Left lung (tissue), 14 donors: ENCODE measurements at places on chromosomes 1 and 21. TPM values are rescaled to one million over a fixed set of nuclear protein-coding genes. Genes with fewer than 3 reads are reported as not detected.

RNF19B gene
- total RNA-seq, result 37.8 TPM

LEFTY2 gene
- 0.17 TPM for total RNA-seq

UTS2 gene
- 0.58 TPM for total RNA-seq

PAPPA2 gene
- 0.09 TPM for total RNA-seq

BLACAT1 gene
- 0.55 TPM for total RNA-seq

BEST4 gene
- total RNA-seq, result 0.23 TPM

- H3K27me3 ChIP-seq, result no peaks in the 10 kb centered on the region
- no peaks in the 10 kb centered on the region for H3K36me3 ChIP-seq
- H3K4me3 ChIP-seq, result no peak overlapping the region
- DNase-seq, result no peak
These were observed 71.6 kb downstream of the PLEKHA6 start for GRCh38 chr1:204288021-204288588.

DNA sequence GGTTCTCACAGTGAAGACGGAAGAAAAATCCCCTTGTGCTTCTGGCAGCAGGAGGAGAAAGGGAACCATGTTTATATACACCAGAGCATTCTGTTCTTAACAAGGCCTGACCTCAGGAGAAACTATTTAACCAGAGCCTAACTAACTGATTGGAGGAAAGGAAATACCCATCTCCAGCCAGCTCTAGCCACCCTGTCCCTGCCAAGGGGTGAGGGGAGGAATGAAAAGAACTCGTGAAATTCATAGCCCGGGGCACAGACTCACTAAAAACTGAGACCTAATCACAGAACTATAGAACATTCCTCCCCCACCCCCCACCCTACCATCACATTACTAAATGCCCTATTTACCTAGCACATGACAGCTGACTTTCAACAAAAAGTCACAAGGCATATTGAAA lies 65.0 kb downstream of the KCNH1 start:
- no peaks in the 10 kb centered on the region for H3K27me3 ChIP-seq
- H3K4me3 ChIP-seq, result no peak overlapping the region
- no peak overlapping the region for H3K27ac ChIP-seq
- H3K4me1 ChIP-seq, result no peaks in the 10 kb centered on the region
- no peaks in the 10 kb centered on the region for H3K36me3 ChIP-seq

DNA sequence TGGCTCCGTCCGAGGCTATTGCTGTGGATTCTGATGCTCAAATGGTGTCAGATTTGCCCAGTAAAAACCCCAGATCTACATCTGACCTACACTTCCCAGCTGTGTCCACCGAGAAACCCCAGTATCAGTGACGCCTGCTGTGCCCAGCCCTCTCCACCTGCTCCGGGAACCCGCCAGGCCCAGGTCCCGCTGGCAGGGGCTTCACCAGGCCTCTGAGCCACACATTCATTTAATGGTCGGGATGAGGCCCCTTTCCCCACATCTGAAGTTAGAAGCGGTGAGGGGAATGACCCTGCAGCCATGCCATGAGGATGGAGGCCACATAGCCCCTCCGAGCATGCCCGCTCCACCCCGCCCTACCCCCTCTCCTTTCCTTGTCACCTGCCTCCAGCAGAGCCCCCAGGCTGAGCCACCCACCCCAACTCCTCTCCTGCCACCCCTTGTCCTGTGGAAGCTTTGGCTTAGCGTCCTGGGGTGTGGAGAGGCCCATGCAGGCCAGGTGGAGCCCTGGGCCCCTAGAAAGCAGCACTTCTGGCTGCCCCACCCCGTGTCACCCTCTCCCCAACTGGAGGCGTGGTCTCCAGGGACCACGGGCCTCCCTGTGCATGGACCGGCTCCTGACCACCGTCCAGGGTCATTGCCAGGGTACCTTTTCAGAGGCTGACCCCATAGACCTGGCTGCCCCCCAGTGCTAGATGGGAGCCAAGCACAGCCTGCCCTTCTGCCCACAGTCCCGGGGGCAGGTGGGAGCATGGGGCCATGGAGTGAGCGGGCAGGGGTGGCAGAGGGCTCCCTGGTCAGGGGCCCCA lies 8.0 kb downstream of the TNFRSF14 start:
- no peaks in the 10 kb centered on the region for H3K27me3 ChIP-seq
- no peak overlapping the region for H3K27ac ChIP-seq
- no peak for DNase-seq

DNA sequence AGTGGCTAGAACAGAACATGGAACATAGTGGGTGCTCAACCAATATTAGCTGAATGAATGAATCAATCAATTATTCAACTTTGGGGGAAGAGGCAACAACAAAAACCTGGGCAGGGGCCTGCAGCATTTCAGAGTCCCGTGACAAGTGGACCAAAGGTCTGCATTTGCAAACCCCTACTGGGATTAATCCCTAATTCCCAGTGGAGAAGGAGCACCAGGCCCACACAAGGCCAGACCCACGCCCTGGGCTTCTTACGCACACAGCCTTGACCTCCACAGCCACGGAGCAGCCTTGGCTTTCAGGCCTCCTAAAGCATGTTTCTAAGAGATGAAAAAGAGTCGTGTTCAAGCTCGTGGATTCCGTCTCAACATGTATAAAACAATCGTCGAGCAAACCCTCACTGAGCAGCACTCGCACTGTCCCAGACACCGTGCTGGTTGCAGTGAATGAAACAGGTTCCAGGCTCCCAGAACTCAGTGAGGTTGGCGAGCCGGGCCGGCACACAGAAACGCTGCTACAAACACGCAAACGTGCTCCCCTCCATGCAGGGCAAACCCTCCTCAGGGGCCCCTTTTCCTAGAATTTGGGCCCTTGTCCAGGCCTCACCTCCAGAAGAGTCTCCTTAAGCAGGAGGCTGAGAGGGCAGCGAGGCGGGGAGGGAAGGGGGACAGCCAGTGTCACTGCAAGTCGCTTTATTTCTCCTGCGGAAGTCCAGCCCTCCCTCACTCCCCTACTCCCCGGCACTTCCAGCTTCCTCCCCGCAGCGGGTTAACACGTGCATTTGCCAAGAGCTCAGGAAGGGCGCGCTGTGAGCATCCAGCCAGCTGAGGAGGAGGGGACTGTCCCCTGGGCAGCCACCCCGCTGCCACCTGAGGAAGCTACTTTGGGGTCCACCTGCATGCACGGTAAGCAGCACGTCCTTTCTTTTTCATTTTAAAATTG lies 556.4 kb downstream of the KIF26B start:
- no peaks in the 10 kb centered on the region for H3K36me3 ChIP-seq
- H3K27me3 ChIP-seq, result no peaks in the 10 kb centered on the region
- no peaks in the 10 kb centered on the region for H3K4me1 ChIP-seq
- DNase-seq, result no peak
- no peak overlapping the region for H3K27ac ChIP-seq

GRCh38 chr1:248910761-248911160 lies 4.7 kb downstream of the PGBD2 start:
- peaks cover 8% of the 10 kb centered on the region for H3K4me1 ChIP-seq
- no peak overlapping the region for H3K4me3 ChIP-seq
- no peaks in the 10 kb centered on the region for H3K27me3 ChIP-seq

DNA sequence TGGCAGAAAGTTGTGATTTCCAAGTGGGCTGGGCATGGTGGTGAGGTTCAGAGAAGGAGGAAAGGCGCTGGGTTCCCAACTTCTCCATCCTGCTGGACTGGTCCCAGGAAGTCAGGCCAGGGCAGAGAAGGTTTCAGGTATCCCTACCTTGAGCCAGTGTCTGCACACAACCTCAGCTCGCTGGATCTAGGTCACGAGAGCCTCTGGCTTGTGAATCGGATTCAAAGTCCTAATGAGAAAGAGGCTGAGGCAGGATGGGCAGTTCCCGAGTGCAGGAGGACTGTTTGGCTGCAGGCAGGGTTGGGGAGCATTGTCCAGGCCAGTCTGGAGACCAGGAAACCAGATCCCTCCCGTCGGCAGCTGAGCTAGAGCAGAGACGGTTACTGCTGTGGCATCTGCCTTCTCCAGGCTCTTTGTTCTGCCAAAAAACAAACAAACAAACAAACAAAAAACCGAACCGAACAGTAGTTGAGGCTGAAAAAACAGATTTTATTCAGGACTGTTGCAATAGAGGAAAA lies 19.5 kb upstream of the IGSF21 start:
- H3K36me3 ChIP-seq, result no peaks in the 10 kb centered on the region
- no peaks in the 10 kb centered on the region for H3K4me1 ChIP-seq
- DNase-seq, result no peak
- H3K4me3 ChIP-seq, result no peak overlapping the region
- H3K27ac ChIP-seq, result no peak overlapping the region

DNA sequence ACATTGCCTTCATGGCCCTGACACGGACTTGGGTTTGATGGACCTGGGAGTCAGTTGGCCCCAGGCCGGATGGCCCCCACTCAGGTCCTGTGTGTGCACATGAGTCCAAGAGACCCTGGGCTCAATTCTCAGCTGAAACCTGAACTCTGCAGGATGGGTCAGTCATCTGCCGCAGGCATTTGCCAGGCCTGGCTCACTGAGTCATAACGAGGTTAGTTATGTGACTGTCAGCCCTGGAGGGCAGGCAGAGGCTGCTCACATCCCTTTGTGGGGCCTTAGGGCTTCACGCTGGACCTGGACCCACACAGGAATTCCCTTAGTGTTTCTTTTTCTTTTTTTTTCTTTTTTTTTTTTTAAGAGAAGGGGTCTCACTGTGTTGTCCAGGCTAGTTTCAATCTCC lies 46.5 kb downstream of the PSMG1 start:
- DNase-seq, result no peak
- H3K4me1 ChIP-seq, result peaks cover 5% of the 10 kb centered on the region
- no peak overlapping the region for H3K4me3 ChIP-seq
- H3K36me3 ChIP-seq, result no peaks in the 10 kb centered on the region
- no peak overlapping the region for H3K27ac ChIP-seq

DNA sequence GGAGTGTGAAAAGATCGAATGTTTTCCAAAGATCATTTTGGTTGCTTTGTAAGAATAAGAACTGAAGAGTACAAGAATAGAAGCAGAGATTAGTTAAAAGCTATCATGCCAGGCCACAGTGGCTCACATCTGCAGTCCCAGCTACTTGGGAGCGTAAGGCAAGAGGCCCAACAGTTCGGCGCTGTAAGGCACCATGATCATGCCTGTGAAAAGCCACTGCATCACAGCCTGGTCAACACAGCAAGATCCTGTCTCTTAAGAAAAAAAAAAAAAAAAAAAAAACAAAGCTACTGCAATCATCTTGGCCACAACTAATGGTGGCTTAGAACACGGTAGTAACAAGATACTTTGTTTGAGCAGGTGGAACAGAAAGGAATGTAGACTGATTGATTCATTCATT lies 116.2 kb downstream of the EIF4G3 start:
- H3K4me3 ChIP-seq, result no peak overlapping the region
- peaks cover 9% of the 10 kb centered on the region for H3K4me1 ChIP-seq
- no peaks in the 10 kb centered on the region for H3K27me3 ChIP-seq

DNA sequence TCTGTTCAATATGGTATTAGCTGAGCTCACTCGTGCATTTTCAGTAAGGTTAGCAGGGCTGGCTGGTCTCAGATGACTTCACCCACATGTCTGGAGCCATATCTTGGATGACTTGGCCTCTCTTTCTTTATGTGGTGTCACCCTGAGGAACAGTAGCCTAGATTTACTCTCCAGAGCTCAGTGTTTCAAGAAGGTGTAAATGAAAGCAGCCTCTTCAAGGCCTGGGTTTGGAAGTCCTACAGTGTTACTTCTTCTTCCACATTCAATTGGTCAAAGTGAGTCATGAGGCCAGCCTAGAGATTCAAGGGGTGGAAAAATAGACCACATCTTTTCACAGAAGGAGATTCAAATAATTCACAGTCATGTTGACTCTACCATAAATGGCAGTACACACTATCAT lies 12.2 kb downstream of the VCAM1 start:
- no peak for DNase-seq
- H3K27me3 ChIP-seq, result no peaks in the 10 kb centered on the region
- H3K4me3 ChIP-seq, result no peak overlapping the region
- no peak overlapping the region for H3K27ac ChIP-seq
- peaks cover 8% of the 10 kb centered on the region for H3K4me1 ChIP-seq

DNA sequence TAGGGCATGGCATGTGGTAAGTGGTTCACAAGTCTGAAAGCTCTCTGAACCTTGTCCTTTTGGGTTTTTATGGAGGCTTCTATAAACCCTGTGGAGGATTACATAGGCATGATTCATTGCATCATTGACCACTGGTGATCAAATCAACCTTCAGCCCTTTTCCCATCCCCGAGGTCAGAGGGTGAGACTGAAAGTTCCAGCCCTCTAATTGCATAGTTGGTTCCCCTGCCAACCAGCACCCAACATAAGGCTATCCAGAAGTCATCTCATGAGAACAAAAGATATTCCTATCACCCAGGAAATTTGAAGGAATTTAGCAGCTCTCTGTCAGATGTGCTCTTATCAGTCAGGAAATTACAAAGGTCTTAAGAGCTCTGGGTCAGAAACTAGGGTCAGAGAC lies 89.5 kb upstream of the ARTN start:
- no peaks in the 10 kb centered on the region for H3K4me1 ChIP-seq
- DNase-seq, result no peak
- no peaks in the 10 kb centered on the region for H3K36me3 ChIP-seq
- no peak overlapping the region for H3K4me3 ChIP-seq
- H3K27me3 ChIP-seq, result no peaks in the 10 kb centered on the region
- H3K27ac ChIP-seq, result no peak overlapping the region

- H3K4me3 ChIP-seq, result no peak overlapping the region
- DNase-seq, result no peak
These were observed 158.9 kb upstream of the COL11A1 start for GRCh38 chr1:103267266-103267665.

DNA sequence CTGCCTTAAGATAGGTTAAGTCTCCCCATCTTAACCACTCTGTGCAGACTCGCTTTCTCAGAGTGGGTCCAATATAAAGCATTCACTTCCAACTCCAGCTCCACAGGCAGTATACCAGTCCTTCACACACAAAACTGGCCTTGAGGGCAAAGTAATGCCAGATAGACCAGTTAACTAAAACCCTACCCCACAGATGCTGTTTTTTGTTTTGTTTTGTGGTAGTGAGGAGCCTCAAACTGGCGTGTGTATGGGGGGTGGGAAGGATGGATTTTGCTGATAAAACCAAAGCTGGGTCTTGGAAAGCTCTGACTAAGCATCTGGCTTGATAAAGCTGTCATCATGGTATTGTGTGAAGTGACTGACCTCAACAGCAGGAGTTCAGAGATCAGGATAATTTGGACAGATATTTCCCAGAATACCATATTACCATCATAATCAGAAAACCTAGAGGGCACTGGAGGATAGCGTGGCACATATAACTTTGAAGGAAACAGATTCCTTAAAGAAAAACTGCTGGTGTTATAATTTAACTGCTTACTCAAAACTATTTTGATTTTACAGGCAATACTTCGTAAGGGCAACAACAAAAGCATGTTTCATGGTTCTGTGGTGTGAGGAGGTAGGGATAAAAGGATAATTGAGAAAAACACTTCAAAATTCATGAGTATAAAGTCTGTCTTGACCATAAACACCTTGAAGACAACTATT lies 29.6 kb upstream of the CPLANE2 start:
- H3K4me3 ChIP-seq, result no peak overlapping the region
- no peak for DNase-seq
- H3K4me1 ChIP-seq, result peaks cover 17% of the 10 kb centered on the region
- no peaks in the 10 kb centered on the region for H3K36me3 ChIP-seq
- H3K27ac ChIP-seq, result no peak overlapping the region

DNA sequence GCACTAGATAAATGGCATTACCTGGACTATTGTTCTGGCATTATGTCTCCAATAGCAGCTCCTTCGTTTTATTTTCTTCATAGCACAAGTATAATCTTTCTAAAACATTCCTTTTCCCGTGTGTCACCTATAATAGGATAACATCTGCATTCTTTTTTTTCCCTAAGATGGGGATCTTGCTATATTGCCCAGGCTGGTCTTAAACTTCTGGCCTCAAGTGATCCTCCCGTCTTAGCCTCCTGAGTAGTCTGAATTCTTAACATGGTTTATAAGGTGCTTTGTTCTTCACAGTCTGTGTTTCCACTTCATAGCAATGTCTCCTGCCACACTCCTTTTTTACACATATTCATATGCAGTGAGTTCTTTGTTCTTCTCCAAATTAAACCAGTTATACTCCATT lies 8.6 kb upstream of the MOV10 start:
- H3K27ac ChIP-seq, result no peak overlapping the region
- H3K4me1 ChIP-seq, result no peaks in the 10 kb centered on the region
- DNase-seq, result no peak
- H3K36me3 ChIP-seq, result no peaks in the 10 kb centered on the region
